Lung (tissue), 17 donors: ENCODE measurements at places on chromosomes 11 and 22.

DNA sequence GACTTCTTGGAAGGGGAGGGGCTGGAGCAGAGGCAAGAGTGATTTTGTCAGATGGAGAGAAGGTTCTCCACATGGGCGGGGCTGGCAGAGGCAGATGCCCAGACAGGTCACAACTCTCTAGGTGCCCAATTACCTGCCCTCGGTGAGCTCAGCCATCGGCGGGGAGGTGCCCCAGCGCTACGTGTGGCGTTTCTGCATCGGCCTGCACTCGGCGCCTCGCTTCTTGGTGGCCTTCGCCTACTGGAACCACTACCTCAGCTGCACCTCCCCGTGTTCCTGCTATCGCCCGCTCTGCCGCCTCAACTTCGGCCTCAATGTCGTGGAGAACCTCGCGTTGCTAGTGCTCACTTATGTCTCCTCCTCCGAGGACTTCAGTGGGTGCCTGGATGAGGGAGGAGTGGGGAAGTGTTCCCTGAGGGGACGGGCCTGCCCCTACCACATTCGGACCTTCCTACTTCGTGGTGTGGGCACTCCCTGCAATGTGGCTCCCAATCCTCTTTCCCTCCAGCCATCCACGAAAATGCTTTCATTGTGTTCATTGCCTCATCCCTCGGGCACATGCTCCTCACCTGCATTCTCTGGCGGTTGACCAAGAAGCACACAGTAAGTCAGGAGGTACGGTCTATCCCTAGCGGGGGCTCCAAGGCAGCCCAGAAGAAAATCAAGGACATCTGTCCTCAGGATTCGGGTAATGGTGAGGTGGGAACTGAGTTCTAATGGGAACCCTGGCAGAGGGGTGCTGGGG is 15.6 kb downstream of the PGAP2 start:
- DNase-seq, result no peak

- no peak for DNase-seq
These were observed 605.0 kb upstream of the CADM1 start for GRCh38 chr11:116109228-116109627.

- no peak for DNase-seq
These were observed 103.9 kb downstream of the TIMP3 start for GRCh38 chr22:32905400-32905799.

GRCh38 chr22:31933816-31934482 is 10.4 kb upstream of the YWHAH start:
- DNase-seq, result no peak

- DNase-seq, result no peak
These were observed 11.3 kb downstream of the OSBP2 start for GRCh38 chr22:30705710-30706651.

GRCh38 chr11:8209208-8209807 is 40.5 kb upstream of the RIC3 start:
- no peak for DNase-seq

DNA sequence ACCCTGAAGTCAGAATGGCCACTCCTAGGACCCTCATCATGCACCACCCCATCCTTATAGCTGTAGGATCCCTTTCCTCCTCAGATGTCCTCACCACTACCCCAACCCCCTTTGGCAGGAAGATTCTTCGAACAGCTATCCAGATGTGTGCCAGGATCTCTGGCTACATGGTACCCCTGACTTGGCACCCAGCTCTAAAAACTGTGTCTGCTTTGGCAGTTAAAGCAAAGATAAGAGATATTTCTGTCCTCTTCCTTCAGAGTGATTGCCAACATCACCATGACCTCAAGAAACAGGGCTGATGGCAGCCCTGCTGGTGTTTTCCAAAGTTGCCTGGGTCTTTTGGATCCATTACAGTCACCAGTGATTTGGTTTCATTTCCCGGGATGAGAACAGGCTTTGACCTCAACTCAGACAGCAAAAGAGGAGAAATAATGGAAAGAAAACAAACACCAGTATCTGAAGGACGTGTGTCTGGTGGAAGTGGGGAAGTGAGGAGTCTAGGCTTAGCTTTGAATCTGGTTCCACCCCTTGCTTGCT is 4.3 kb upstream of the NRIP3 start:
- no peak for DNase-seq

GRCh38 chr11:2002042-2002776 is 4.6 kb upstream of the H19 start:
- DNase-seq, result no peak

GRCh38 chr11:73330569-73331093 is 22.6 kb downstream of the ARHGEF17 start:
- peak; percentile 59 for DNase-seq

GRCh38 chr22:47166446-47167016 is 404.1 kb downstream of the TBC1D22A start:
- no peak for DNase-seq

DNA sequence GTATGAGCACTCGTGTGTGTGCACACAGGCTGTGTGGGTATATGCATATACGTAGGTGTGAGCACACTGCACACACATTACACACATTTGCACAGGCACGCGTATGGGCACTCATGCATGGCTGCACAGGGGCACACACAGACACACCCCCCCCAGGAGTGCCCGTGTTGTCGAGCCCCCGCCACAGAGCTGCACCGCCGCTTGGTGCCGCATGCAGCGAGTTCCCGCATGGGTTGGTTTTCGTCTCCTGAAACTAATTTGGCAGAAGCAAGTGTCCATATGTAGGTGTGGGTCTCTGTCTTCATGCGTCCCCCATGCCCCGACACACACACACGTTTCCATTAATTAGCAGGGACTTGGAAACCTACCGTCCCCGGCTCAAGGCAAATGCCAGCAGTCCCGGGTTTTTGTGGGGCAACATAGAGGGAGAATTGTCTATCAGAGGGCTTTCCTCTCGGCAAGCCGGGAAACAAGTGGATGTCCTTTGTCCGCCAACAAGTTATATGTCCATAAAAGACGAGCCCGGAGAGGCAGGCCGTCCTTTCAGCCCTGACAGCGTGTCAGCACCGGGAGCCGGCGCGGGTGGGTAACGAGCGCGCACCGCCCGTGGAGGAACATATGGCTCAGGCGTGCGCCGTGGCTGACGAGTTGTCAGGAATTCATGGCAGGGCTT is 1291.7 kb downstream of the BRD1 start:
- DNase-seq, result no peak
